ENCODE measurements at places on chromosomes 4 and X.

- DNase-seq: no peak
These were observed 80.5 kb downstream of the ABLIM2 start for GRCh38 chr4:8078109-8078494.

GRCh38 chr4:189940178-189941004 is at the start of gene FRG1:
Gene FRG1, plus strand, starts transcription at chr4:189940872. Its CDS starts 138 bp downstream, at chr4:189941010.
- peak; percentile 96 for DNase-seq

DNA sequence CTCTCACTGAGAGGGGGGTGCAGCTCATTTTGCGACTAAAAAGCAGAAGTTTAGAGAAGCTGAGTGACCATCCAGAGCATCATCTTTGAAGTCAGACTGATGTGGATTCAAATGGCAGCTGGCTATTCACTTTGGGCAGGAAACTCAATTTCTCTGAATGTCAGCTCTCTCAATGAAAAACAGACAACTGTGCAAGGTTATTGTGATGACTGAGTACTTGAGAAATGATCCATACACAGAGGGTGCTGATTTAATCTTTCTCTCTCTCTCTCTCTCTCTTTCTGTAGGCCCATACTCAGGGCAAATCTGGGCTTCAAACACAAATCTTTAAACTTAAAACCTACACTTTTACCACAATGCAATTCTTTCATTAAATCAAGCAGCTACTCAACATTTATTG is 185.8 kb upstream of the SLIT2 start:
- no peak for DNase-seq

GRCh38 chr4:42497142-42497910 is 100.0 kb downstream of the SHISA3 start:
- no peak for DNase-seq

GRCh38 chrX:81890521-81890920 is 688.6 kb downstream of the SH3BGRL start:
- no peak for DNase-seq

GRCh38 chr4:79632114-79632513 is 224.1 kb upstream of the GK2 start:
- DNase-seq: no peak

- DNase-seq: no peak
These were observed 155.4 kb upstream of the FRG1 start for GRCh38 chr4:189785257-189785656.

GRCh38 chr4:55173580-55173979 is 48.2 kb upstream of the KDR start:
- peak; percentile 81 for DNase-seq

- DNase-seq: no peak
These were observed 36.6 kb upstream of the GPR78 start for GRCh38 chr4:8543623-8544022.

DNA sequence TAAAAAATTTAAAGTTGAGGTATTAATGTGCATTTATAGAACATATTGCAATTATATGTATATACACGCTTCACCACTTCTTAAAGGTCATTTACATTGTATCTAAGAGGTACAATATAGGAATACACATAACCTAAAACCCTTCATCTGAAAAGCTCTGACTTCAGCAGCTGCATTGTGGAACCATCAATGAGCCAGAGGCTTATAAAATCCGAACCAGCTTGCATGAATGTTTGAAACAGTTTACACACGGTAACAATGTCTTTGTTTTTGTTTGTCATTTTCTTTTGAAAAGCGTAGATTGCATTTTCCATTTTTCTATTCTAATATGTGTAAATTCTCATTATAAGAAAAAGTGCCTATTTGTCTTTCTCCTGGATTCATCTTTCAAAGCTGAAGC is 221.6 kb downstream of the DCLK2 start:
- no peak for DNase-seq

- DNase-seq: peak; percentile 42
These were observed 92.2 kb upstream of the GPR34 start for GRCh38 chrX:41596596-41596995.

GRCh38 chrX:24920769-24921168 is 95.0 kb downstream of the ARX start:
- no peak for DNase-seq

DNA sequence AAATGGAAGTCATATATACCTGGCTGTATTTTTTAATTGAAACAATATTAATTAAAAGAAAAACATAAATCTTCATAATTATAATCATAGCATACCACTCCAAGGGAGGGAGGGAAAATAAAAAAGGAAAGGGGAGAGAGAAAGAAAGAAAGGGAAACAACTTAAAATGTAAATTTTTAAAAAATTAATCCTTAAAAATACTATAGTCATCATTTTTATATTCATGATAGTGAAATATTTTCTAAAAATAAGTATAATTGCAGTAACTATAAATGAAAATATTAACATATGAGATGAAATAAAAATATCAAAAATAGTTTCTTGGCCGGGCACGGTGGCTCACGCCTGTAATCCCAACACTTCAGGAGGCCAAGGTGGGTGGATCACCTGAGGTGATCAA is 59.2 kb downstream of the DDX60L start:
- no peak for DNase-seq

GRCh38 chr4:90546114-90546513 is 418.9 kb downstream of the CCSER1 start:
- peak; percentile 3 for DNase-seq

DNA sequence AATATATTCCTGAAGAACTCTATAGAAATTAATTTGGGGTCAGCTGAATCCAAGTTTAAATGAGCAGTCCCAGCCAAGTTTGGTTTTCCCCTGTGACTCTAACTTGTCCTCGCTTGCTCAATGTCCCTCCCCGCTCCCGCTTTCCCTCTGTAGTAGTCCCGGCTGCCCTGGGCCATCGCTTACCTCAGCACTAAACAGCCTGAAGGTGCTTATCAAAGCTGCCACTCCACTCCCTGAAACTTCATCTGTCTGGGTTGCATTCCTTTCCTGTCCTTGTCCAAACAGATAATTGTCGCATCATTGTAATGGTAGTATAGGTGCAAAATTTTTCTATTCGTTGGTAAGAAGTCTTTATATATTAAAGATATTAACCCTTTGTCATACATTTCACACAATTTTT is 12.8 kb downstream of the SLC25A43 start:
- no peak for DNase-seq

DNA sequence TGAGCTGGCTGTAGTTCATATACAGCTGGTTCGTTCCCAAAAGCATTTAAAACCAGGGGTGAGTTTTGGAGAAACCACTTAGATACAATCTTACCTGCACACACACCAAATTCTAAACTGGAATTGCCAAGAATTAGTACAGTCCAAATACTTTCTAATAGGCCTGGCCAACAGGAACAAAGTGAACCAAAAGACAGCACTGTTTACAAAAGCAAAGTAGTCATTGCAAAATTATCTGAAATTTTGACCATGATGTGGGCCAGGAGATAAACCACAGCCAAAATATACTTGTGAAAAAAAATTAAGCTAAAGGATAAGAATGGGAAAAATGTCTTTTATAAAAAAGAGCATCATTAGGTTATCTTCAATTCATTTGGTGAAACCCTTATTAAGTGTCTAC is 37.9 kb upstream of the NAP1L5 start:
- peak; percentile 63 for DNase-seq

DNA sequence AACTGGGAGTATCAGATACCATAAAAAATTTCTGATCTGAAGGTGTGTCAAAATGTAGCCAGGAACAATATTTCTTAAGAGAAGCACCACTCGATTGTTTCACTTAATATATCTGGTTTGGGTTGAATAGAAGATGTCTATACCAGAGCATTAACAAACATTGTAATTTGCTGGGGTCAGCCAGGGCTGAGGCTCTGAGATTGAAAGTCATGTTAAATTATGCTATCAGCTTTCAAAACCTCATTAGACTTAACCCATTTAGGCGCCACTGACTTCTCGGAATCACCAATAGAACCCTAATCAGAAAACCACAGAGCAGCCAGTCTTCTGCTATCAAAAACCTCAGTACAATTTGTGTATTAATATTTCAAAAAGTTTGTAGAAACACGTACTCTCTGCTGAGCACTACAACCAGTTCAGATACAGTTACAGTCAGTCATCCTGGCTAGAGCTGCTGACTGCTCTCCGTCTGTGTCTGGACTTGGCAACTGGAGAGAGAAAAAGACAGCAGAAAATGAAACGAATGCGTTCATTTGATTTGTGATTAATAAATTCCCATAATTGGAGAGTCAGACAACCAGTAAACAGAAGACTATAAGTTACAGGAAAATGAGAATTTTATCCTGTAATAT is 848.6 kb upstream of the PABPC4L start:
- no peak for DNase-seq

- peak; percentile 58 for DNase-seq
These were observed 133.2 kb upstream of the ADAMTS3 start for GRCh38 chr4:72701987-72702819.

DNA sequence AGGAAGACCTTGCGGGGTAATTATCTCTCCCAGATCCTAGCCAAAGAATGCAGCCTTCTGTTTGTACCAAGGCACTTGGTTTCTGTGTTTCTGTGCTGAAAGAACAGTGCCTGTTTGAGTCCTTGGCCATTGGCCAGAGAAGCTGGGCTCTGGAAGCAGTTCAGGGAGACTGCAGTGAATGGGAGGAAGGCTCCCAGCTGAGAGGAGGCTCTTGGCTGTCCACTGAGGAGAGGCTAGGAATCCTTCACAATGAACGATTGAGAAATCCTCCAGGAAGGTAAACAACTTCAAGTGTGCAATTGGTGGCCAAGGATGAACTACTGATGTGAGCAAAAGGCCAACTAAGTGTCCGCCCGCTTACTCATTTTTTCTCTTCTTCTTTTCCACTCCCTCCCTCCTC is 61.3 kb downstream of the HS3ST1 start:
- DNase-seq: peak; percentile 50
